Hippocampal formation (tissue), 2 donors: ENCODE measurements at places on chromosomes 1 and 21.

GRCh38 chr1:117860896-117861610 lies 68.4 kb downstream of the GDAP2 start:
- peak; percentile 21 for DNase-seq

DNA sequence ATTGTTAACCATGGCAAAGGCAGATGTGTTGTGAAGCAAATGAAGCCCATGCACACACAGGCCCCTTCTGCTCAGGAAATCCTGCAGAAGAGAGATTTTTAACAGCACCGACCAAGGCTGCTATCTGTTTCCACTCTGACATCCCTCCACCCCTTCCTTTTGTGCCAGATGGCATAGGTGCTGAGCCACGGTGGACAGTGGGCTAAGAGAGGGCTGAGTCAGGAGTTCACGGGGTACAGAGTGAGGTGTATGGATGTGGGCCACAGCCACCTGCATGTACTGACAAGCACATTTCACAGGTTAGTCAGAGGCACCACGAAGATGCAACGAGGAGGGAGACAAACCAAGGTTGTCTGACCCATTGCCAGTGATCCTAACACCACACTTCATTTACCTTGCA lies 9.5 kb downstream of the RSPH1 start:
- DNase-seq = no peak

DNA sequence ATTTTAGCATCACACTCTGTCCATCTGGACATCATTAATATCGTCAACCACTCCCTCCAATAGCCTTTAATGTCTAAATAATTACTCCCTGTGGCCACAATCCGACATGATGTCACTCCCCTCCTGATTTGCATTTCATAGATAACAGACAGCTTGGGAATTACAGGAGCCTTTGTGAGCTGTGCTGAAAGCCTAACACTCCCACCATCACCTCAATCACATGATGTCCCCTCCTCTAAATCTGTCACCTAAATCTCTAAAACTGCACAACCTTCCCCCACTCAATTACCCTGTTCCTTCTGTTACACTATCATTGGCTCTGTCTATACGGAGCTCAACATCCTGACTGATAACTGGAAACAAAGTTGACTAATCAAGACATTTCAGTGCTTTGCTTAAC lies 14.3 kb downstream of the NHLH2 start:
- no peak for DNase-seq

GRCh38 chr1:226602186-226603021 lies 53.8 kb downstream of the STUM start:
- DNase-seq = no peak

DNA sequence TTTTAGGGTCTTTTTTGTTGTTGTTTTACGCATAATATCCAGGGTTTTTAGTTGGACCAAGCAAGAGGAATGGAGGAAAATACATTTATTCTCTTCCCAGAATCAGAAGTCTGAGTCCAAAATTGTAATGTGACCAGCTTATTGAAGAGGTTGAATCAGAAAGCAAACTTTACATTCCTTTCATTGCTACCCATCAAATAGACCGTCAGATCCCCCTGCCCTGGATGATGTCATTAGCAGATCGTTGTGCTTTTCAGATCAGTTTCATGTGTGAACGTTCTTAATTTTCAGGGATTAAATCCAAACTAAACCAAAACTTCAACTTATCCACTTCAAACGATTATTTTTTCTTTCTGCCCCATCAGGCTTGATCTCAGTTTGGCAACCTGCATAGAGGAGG lies 85.7 kb upstream of the NGF start:
- DNase-seq = no peak

DNA sequence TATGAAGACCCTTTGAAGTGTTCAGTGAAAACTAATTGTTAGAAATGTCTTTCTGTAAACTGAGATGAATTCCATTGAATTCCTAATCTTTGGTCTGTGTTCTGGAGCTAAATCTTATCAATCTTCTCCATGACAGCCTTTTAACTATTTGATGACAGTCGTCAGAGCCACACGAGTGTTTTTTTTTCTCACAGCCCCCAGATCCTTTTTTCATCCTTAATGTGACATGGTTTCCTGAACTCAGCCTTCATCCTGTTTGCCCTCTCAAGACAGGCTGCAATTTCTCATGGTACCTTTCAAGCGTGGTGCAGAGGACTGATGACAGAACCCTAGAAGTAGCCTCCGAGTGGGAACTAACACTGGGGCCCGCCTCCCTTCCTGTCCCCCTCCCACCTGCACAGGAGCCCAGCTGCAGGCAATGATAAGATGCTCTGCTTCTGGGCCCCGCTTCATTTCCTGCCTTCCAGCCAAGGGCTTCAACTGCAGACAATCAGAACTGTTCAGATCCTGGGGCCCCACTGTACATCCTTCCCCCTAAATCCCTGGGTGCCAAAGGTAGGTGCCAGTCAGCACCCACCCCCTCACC lies 114.6 kb upstream of the VAV3 start:
- no peak for DNase-seq

DNA sequence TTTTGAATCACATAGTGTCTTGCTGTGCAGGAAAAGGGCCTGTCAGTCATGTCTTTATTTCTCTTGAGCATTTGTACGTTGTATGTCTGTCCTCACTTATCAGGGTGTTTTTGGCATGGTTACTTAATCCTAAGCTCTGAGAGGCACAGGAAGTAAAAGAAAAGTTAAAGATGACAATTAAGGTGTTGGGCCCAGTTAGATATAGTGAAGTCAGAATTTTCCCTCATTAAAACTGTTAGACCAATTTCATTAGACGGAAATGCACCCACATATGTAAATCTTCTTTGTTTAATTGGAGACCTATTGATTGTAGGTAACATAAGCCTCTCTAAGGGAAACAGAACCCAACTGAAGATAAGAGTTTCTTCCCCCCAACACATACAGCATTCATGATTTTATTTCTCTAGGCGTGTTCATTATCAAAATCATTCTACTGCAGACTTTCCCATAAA lies 21.9 kb downstream of the NFIA start:
- no peak for DNase-seq

GRCh38 chr1:227170361-227171166 lies 147.7 kb downstream of the CDC42BPA start:
- DNase-seq = no peak

DNA sequence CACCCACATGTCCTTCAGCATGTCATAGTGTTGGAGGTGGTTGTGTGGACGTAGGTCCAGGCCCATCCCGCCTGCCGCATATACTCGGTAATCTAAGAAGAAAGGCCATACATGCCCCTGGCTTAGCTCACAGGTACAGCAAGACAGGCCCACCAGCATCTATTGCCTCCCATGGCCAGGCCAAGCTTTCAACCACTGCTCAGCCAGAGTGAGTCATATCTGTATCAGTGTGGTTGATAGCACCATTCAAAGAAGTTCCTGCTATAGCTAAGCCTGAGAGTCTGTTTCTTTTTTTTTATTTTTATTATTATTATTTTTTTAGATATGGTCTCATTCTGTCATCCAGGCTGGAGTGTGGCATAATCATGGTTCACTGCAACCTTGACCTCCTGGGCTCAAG lies 17.0 kb downstream of the KLHDC8A start:
- DNase-seq = no peak

GRCh38 chr21:42780617-42781016 lies 98.7 kb downstream of the WDR4 start:
- DNase-seq = no peak

GRCh38 chr1:203769505-203770343 lies 4.7 kb downstream of the LAX1 start:
- peak; percentile 27 for DNase-seq

GRCh38 chr1:200301152-200301551 lies 108.7 kb downstream of the ZNF281 start:
- no peak for DNase-seq

DNA sequence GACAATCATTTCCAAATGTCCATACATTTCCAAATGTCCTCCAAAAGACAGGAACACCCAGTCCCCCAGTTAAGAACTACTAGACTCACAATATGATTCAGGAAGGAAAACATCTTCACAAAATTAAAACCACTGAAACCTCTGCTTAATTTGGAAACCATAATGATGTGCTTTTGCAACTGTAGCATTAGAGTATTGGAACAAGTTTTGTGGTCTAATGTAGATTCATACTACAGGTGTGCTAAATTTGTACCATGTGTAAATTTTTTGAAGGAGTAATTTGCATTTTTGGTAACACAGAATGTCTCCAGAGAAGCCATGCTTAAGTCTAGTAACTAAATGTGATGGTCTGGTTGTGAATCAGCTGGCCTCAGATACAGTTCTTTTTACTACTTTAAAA lies 129.6 kb downstream of the DPYD start:
- no peak for DNase-seq

DNA sequence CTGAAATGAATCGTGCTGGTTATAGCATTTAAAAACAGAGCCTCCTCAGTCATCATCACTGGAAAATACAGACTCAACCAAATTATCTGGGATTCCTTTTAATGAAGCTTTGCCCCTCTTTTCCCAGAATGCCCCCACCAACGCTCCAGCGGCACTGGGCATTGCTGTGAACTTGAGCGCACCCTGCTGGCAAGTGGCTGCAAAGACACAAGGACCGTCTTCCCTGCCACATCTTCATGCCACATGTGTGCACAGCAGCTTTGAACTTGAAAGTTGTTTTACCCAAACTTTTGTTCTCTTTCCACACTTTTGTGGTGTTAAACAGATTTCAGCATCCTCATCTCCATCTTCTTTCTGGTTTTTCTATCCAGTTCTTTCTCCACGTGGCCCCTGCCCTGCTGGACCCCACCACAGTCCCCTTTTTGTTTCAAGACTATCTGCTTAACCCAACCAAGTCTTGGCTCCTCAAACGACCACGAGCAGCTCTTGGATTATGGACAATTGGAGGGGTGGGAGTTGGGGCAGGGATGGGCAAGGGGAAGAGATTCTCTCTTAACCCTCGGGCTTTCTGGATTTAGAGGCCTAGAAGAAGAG lies 12.8 kb upstream of the LMX1A start:
- DNase-seq = peak; percentile 36

DNA sequence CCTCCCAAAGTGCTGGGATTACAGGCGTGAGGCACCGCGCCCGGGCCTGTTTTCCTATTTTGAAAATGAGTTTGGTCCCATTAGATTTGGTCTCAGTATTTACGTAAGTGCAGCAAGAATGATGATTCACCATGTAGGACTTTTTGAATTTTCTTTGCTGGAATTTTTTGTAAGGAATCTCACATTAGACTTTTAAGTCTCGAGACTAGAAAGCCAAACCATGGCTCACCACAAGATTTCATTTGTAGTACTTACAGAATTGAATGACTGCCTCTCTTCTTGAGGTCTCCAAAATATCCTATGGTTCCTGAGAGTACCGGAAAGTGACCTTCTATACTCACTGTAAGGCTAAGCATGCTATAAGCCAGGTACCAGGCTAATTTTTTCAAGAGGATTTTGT lies 325 bp downstream of the OR14A2 start:
- no peak for DNase-seq

DNA sequence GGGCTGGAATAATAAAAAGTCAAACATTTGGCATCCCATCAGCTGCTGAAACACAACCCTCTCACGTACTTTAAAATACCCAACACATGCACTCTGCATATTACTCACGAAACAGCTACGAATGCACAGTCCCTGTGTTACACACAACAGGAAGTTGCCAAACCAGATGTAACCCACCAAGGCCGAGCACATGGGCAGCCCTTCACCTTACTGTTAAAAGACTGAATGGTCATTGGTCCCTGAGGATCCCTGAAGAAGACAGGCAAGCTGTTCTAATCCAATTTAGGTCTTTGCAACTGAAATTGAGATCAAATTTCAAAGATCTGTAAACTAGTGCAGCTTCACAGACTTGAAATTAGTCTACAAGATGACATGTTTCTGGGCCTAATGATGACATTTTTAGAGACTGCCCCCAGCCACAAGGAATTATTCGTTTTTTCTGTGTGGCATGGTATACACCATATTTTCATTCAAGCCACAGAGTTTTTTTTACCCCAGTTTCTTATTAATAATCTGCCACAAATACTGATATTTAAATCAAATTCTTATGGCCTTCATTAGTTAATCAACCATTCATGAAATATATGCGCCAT lies 25.6 kb upstream of the IER5 start:
- DNase-seq = no peak

GRCh38 chr1:44828003-44828651 lies 14.9 kb downstream of the PTCH2 start:
- no peak for DNase-seq
